Cortex of kidney (tissue), 1 donor: ENCODE measurements at places on chromosomes 1 and 21.

GRCh38 chr1:2429780-2430591, 17.6 kb upstream of the PEX10 start:
- no peak for DNase-seq

- no peak for DNase-seq
Observed at GRCh38 chr1:219465212-219466093, 147.5 kb downstream of the ZC3H11B start.

DNA sequence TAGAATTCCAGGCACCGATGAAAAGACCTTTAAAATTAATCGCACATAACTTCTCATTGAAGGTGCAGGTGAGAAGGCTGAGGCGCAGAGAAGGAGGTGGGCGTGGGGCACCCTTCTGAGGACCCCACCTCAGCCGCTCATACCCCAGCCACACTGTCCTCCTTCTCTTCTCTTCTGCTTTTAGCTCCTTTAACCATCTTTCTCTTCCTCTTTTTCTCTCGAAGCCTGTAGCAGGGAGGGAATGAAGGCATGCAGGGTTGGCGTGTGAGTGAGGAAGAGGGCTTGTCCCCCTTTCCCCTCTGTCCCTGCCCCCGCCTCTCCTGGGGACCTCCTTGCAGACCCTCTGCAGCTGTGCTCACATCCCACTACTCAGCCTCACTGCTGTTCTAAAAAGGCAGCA, 57.8 kb upstream of the CACNA1E start:
- no peak for DNase-seq

DNA sequence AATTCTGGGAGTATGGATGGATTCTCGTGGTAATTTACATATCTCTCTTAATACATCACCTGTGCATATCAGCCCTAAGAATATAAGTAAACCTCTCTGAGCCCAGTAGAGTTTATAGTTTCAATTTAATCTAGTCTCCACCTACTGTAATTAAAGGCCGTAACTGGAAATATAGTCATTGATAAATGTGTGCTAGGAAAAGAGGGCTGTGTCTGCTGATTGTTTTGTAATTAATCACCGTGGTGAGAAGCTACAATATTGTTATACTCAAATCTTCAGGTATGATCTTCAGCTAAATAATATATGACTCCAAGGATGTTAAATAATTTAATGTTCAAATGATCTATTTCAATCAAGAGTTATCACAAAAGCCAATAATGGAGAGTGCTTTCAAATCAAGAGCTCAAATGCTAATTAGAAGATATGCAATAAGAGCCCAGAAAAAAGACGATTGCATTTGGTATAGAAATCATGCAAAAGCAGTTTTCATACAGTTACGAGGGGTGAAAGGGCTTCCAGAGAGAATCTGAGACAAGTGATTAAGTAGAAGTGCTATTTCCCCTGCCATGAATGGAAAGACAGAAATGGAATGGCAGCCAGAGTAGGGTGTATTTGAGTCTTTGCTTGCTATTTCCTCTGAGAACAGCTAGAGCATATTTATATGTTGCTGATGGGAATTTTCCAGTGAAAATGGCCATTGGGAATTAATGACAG, 1134.3 kb downstream of the NCAM2 start:
- no peak for DNase-seq

DNA sequence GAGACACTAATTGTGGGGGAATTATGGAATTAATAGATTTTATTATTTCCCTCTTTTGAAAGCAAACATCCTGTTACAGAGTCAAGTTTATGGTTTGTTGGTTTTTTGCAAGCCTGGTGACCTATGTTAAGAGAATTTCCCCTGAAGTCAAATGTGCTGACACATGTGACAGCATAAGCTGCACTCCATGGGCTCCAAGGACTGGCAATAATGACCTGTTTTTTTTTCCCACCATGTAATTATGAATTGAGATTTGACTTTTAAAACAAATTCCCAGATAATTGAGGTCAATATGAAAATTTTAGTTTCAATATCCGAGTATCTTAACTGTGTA, 242.5 kb upstream of the SGIP1 start:
- DNase-seq: no peak

DNA sequence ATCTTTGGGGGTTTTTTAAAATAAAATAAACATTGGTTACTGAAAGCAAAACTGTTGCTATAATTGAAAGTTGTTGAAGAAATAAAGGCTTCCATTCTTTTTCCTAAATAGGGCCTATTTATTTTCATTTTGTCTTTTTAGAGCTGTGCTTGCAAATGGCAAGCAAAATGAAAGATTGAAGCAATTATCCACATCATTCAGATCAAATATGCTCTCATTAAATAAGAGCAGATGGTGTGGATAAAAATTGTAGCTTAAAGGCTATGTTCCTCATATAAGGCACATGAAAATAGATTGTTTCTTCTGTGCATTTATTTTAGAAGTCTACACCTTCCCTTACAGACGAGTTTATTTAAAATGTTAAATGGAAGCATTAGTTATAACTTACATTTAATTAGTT, 1317.7 kb downstream of the MRPL39 start:
- DNase-seq: no peak

DNA sequence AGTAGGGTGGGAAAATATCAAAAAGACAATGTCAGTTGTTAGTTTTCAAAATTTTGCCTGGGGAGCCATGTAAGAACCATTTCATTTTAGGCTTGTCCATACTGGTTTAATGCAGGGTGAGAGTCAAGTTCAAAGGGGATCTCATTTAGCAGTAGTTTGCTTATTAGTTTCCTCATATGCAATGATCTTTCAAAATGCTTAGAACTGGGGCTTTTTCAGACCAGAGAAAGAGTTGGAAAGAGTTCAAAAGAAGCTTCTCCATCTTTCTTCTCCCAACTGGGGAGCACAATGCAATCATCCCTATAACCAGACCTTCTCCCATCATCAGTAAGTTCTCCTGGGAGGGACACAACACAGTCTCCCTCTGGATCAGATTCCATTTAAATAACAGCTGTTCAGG, 16.5 kb upstream of the SLC30A1 start:
- no peak for DNase-seq

GRCh38 chr1:179547021-179547535, 28.7 kb downstream of the NPHS2 start:
- no peak for DNase-seq

DNA sequence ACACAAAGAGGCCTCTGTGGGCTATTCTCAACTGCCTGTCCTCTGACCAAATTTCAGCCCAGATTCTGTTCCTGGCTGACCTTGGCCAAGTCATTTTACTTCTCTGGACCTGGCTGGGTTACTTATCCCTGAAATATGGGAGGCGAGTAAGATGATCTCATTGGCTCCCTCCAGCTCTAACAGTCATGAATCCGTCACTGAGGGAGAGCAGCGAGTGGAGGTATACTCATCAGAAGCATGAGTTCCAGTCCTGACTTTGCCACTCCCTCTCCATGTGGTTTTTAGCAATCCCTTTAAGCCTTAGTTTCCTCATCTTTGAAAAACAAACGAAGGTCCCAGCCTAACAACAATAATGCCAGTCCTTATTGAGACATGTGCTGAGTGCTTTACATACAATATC, 63.5 kb downstream of the CCDC185 start:
- DNase-seq: no peak

DNA sequence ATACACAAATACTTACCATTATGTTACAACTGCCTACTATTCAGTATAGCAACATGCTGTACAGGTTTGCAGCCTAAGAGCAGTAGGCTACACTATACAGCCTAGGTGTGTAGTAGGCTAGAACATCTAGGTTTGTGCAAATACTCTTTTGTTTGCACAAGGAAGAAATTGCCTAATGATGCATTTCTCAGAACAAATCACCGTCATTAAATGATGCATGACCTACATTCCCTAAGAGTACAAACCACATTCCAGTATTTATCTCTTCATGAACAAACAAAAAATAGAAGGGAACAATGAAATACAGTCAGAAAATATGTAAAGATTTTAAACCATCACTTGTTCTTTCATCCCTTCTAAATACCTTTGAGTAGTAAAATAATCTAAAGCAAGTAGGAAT, 109.7 kb upstream of the HP1BP3 start:
- DNase-seq: no peak

- DNase-seq: no peak
Observed at GRCh38 chr1:147591261-147591891, 50.1 kb downstream of the BCL9 start.

DNA sequence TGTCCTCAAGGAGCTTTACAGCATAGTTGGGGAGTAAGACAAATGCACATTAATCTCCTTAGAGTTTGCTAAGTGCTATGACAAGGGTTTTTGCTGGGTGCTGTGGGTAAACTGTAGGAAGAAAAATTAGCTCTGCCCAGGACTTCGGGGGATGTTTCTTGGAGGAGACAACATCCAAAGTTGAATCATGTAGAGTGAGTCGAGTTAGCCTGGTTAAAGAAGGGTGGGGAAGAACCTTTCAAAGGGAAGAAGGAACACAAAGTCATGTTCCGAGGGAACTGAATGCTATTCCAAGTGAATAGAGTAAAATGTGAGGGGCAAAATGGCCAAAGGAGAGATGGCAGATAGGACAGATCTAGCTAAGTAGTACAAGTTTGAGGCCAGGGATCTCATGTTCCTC, 17.1 kb downstream of the SPRTN start:
- DNase-seq: no peak

GRCh38 chr21:14526836-14527695, 19.0 kb downstream of the SAMSN1 start:
- DNase-seq: no peak

GRCh38 chr1:96187020-96187419, 534.6 kb upstream of the PTBP2 start:
- DNase-seq: no peak

- DNase-seq: no peak
Observed at GRCh38 chr1:36083635-36084496, at the start of gene TEKT2. Gene TEKT2, plus strand, starts transcription at chr1:36084094. Its CDS starts 828 bp downstream, at chr1:36084922.
